DMS79 (cell line): ENCODE measurements at places on chromosomes 7 and 10.
A peak's percentile ranks its signal among the peaks of the same experiment; 100 is the strongest.

DNA sequence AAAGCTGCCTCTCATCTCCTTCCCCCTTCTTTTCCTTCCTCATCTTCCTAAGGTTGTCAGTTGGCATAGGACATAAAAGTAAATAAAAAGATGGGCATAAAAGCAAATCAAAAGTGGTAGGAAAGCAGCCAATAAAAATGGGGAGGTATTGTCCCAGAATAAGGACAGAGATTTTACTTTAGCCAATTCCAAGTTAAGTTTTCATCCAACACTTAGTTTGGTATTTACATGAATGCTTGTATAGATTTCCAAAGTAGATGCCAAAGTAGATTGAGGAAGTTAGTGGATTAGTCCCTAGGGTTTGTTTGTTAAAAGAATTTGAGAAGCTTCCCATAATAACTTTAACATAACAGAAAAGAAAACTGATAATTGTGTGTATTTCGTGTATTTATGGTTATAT lies 33.7 kb downstream of the HDAC9 start:
- no peak for DNase-seq

DNA sequence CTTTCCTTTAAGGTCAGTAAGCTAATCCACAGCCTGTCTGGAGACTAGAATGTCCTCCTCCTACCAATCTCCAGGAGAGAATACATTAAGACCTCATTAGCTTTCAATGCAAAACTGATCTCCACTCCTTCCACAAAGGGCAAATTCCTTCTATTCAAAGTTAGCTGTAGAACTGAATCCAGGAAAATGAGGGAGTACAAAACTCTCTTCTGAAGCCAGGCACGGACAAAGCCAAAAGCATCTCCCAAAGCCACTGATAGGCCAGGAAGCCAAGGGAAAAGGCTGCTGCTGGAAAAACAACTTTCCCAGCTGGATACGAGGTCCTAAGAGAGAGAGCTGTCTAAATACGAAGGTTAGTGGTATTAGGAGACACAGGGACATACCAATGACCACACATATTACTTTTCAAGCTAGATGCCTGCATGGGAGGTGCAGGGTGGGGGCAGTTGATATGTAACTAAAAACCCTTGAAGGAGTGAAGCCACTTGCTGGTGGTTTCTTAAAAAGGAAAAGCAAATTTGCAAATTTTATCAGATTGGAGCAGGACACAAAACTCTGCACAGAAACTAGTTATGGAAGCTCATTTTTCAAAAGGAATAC lies 43.6 kb downstream of the MKX start:
- no peak for DNase-seq

GRCh38 chr7:155227788-155228458 lies 69.8 kb upstream of the INSIG1 start:
- no peak for DNase-seq

- DNase-seq: peak; percentile 9
Observed at GRCh38 chr7:70356787-70357328, 758.6 kb downstream of the AUTS2 start.

GRCh38 chr7:2862831-2863361 lies 18.8 kb upstream of the GNA12 start:
- no peak for DNase-seq

DNA sequence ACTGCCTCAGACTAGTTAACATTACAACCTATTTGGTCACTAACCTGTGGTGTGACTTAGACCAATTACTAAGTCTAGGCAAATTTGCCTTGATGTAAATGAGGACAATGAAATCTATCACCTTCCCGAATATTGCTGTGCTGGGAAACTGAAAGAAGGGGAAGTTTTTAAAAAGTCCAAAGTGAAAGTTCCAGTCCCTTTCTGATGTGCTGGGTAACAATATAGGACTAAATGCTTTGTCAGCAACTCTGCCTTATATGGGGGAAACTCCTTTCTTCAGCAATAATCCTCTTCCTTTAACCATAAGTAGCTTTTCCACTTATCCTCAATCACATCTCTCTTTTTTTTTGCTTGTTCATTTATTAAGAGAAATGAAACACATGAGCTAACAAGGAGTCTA lies 3.9 kb downstream of the PIK3AP1 start:
- DNase-seq: no peak

DNA sequence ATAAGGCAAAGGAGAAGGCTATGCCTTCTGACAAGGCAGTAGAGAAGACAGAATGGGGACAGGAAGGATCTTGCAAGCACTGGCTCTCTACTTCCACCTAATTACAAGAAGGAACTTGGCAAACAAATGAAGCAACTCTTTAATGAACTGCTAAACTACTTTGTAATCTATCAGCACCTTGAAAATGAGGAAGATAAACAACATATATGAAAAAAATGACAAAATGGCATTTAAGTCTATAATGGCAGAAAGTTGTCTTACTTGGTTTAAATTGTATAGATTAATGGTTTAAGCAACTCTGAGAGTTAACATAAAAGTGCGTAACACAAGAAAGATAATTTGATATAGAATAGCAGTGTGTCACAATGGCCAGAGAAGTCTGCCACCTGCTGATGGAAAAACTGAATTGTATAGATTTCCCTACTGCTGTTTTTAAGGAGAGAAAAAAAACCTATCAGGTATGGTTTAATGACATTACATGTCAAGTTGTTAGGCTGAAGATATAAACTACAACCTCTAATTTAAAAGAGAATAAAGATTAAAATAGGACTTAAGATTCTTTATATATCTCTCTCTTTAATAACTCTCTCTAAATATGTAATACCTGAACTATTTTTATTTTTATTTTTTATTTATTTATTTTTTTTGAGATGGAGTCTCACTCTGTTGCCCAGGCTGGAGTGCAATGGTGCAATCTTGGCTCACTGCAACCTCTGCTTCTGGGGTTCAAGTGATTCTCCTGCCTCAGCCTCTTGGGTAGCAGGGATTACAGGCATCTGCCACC lies 11.8 kb downstream of the NT5C3A start:
- peak; percentile 13 for DNase-seq

GRCh38 chr10:535952-536351 lies 153.5 kb downstream of the DIP2C start:
- DNase-seq: no peak

GRCh38 chr7:37234928-37235327 lies 213.7 kb downstream of the ELMO1 start:
- no peak for DNase-seq

DNA sequence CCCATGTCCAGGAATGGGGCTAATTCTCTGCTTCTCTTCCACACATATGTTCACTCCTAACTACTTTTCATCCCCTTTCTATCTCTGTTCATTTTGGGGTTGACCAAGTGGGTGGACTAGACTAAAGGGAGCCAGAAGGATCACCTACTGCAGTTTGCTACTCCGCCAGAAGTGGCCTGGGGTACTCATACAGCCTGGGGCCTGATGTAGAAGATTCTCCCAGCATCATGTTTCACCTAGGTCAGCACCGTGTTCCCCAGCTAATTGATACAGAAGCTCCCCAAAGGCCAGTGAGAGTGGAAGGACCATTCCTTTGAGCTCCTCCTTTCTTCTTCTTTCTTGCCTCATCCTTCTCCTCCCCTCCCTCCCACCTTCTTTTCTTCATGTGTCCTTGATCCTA lies 19.6 kb upstream of the IFRD1 start:
- DNase-seq: no peak

GRCh38 chr7:36971515-36972139 lies 247.3 kb upstream of the AOAH start:
- DNase-seq: no peak

- peak; percentile 73 for DNase-seq
Observed at GRCh38 chr10:93849593-93849992, 44.2 kb upstream of the SLC35G1 start.

DNA sequence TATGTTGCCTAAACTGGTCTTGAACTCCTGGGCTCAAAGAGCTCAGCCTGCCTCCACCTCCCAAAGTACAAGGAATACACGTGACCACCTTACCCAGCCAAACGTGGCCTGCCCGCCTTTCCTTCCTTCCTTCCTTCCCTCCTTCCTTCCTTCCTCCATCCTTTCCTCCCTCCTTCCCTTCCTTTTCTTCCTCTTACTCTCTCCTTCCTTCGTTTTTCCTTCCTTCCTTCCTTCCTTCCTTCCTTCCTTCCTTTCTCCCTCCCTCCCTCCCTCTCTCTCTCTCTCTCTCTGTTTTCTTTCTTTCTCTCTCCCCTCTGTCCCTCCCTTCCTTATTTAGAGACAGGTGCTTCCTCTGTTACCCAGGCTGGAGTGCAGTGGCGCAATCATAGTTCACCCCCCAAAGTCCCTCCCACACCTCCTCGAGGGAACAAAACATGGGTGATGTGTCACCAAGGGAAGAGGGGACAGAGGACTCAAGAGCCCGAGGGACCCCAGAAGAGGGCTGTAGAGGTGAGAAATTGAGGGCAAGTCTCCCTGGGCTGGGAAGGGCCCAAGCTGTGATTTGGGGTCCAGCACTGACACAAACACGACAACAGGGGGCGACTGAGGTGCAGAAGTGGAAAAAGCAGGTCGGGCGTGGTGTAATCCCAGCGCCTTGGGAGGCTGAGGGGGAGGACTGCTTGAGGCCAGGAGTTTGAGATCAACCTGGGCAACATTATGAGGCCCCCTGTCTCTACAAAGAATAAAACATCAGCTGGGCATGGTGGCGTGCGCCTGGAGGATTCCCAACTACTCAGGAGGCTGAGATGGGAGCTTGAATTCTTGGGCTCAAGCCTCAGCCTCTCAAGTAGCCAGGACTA lies 28.1 kb downstream of the EPHB4 start:
- no peak for DNase-seq

DNA sequence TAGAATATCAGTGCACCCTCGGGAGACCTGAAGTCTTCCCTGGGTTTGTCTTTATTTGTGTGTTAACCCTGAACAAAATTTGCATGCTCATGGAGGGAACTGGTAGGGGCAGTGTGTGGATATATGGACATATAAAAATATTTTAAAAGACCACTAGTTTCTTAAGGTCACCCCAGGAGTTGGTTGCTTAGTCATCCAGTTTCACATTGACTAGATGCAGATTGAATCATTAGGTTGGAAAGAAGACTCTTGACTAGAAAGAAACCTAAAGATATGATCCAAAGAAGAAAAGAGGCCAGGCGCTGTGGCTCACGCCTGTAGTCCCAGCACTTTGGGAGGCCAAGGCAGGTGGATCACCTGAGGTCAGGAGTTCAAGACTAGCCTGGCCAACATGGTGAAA lies 137.1 kb downstream of the KAT6B start:
- DNase-seq: no peak

GRCh38 chr10:109701633-109702215 lies 221.6 kb downstream of the XPNPEP1 start:
- DNase-seq: no peak

- no peak for DNase-seq
Observed at GRCh38 chr7:95253986-95254385, 70.3 kb downstream of the PON1 start.

- peak; percentile 92 for DNase-seq
Observed at GRCh38 chr10:12597788-12598765, 248.7 kb downstream of the CAMK1D start.
